GM12892 (cell line): ENCODE measurements at places on chromosomes 1 and 21.

GRCh38 chr1:3330771-3331245, 123.7 kb upstream of the ARHGEF16 start:
- no peak for DNase-seq

- DNase-seq = no peak
Measured at GRCh38 chr1:143611159-143611558, 360.6 kb downstream of the FAM72C start.

GRCh38 chr1:10494754-10495474, 20.2 kb downstream of the PEX14 start:
- peak; percentile 62 for DNase-seq

DNA sequence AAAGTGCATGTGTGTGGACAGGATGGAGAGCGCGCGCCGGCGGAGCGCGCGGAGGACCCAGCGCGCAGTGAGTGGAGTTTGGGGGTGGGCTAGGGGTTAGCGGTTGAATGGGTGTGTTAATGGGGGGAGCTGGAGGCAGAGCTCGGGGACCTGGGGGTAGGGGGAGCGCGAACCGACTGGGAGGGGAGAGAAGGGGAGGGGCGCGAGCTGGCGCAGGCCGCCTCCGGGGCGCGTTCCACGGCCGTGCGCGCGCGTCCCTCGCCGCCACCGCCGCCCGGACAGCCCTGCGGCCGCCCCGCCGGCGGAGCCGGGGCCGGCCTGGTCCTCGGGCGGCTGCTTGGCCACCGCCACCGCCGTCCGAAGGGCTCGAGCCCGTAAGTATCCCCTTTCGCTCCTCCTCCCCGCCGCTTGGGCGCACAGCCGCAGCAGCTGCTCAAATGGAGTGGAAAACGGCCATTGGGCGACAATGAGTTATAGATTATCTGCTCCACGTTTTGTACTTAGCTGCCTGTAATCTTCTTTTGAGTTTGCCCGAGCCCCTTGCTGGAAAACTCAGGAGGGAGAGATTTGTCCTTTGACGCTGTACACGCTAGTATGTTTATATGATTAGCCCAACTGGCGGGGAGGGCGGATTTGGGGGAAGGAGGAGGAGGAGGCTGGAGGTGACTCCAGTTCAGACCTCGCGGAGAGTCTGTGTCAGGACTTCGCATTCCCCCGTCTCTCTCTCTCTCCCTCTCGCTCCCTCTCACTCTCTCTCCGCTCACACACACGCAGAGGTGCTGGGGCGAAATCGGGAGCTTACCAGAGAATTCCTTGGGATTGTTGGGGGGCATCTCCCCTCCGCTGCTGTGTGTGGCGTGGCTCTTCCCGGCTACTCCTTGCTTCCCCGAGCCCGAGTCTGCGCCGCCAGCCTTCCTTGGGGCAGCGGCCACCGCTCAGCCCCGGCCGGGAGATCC, at the start of gene ADGRL2:
Gene ADGRL2, plus strand, starts transcription at position 240 of the 956 bp plus-strand sequence. CDS start 36,051 bp downstream, outside the sequence.
- no peak for DNase-seq

- no peak for DNase-seq
Measured at GRCh38 chr1:203538726-203539125, 44.8 kb downstream of the OPTC start.

DNA sequence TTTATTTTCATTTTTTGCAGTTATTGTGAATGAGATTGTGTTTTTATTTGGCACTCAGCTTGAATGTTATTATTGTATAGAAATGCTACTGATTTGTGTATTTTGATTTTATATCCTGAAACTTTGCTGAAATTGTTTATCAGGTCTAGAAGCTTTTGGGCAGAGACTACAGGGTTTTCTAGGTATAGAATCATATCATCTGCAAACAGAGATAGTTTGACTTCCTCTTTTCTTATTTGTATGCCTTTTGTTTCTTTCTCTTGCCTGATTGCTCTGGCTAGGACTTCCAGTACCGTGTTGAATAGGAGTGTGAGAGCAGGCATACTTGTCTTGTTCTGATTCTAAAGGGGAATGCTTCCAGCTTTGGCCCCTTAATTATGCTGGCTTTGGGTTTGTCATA, 27.3 kb downstream of the ZNF691 start:
- no peak for DNase-seq

DNA sequence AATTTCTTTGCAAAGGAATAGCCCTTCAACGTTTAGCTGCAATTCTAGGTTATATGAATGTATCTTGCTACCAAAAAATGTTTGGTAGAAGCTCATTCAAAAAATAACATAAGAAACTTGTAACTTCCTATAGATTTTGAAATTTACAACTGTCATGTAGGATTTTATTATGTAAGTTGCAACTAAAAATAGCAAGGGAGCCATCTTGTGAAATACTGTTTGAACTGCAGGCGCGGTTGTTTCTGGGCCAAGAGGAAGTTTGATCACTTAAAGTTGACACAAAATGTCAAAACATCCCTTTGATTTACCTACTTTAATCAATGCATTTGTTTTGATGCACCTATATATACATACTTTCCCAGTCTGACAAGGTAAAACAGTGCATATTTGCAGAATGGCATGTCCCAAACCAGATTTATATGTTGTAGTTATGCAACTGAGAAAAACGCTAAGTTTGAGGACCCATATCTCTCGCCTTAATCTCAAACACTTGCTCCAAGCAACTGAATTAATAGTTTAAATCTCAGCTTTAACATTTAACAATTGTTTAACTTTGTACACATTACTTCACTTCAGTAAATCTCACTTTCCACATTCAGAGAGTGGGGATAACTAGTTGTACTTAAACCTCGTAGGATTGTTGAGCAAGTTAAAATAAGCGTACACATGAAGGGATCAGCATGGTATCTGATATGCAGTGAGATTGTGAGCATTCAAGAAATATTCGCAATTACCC, 63.9 kb downstream of the KCNK2 start:
- DNase-seq = no peak
